ENCODE measurements at places on chromosomes 11 and 22.

- DNase-seq, result no peak
Measured at GRCh38 chr11:11253995-11254394, 99.1 kb downstream of the CSNK2A3 start.

GRCh38 chr11:3911908-3912505 lies 56.5 kb downstream of the STIM1 start:
- DNase-seq, result no peak

DNA sequence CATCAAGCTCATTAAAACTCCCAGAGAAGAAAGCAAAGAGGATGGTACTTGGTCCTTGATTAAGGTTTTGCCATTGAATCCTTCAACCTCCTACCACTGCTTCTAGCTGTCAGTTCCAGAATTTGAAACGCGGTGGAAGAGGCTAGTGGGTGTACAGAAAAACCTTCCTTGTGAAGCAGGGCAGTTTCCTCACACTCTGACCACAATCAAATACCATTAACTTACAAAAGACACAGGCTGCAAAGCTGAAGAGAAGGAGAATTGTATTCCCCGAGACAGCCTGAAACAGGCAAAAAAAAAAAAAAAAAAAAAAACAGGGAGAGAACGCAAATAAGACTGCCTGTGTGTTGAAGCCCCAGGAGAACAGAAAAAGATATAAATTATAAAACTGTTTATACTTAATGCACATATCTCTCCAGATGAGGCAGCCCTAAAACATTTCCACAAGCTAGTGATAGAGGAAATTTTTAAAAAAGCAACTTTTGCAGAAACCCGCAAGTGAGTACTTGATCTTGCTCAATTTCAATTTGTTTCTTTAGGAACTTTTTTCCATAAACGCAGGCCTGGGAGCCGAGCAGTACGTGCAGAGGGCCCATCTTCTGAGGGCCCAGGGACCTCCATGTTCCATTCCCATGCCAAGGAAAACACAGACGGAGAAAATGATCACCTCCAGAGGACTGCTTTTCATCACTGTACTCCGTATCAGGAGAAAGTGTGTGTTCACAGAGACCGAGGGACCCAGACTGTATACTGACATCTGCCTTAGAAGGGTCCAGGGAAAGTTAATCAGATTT lies 218.7 kb upstream of the BLID start:
- no peak for DNase-seq

GRCh38 chr22:46622081-46622521 lies 1.9 kb downstream of the GRAMD4 start:
- no peak for DNase-seq

DNA sequence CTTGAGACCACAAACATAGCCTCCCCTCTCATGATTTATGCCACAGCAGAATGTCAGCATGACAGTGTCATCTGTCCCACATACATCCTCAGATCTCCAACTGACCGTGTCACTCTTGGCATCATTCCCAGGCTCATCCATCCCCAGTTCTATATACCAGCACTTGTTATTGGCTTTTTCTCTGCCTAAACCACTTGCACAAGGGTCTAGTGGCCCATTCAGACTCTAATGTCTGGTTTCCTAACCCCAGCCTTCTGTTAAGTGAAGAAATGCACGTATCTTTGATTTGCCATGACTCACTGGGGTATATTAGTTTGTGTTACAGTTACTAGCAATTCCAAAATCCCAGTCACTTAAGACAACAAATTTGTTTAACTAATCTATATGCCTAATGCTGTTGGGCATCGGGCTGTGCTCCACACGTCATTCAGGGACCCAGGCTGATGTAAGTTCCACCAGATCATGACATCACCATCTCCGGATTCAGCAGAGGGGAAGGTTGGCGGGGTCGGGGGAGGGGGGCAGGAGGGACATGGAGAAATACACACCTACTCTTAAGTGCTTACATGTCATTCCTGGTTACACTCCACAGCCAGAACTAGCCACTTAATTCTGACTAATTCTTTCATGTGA lies 517.4 kb downstream of the BUD13 start:
- no peak for DNase-seq

DNA sequence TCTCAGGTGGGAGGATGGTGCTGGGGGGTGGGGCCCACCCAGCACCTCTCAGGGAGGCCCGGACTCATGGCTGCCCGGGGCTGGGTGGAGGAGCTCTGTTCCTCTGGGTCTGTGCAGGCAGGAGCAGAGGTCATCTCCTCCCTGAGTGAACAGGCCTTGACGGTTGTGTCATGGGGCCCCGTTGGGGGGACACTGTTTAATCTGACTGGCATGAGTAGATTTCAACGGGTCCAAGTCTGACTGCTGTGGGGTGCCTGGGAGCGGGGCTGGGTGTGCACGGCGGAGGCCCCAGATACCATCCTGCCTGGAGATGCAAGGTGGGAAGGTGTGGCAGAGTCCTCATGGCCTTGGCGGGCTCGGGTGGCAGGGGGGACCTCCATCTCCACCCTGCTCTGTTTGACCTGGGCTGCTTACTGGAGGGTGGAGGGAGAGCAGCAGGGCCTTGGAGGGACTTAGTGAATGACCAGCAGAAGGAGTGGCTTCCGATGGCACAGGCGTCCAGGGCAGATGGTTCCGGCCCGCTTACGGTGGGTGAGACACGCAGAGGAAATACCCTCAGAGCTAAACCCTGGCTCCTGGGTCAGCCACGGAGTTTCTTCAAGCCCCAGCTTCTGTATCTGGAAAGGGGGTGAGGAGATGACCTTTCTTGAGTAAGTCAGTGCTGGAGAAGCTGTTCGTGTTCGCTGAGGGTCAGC lies 48.7 kb downstream of the SMIM38 start:
- DNase-seq, result no peak

DNA sequence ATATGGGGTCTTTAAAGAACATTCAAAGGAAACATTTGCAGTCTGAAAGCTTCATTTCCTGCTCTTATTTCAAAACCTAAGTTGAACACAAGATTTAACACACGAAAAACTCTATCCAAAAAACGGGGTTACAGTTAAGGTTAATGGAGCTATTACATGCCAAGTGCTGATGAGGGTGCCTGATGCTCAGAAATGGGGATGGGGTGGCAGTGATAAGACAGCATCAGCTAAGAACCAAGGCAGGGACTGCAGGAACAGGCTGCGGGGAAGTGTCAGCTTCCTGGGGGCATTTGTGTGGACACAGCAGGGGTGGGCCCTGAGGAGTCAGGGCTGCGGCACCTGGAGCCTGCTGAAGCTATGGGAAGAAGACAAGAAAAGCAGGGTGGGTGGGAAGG lies 12.2 kb downstream of the DGCR2 start:
- DNase-seq, result no peak

DNA sequence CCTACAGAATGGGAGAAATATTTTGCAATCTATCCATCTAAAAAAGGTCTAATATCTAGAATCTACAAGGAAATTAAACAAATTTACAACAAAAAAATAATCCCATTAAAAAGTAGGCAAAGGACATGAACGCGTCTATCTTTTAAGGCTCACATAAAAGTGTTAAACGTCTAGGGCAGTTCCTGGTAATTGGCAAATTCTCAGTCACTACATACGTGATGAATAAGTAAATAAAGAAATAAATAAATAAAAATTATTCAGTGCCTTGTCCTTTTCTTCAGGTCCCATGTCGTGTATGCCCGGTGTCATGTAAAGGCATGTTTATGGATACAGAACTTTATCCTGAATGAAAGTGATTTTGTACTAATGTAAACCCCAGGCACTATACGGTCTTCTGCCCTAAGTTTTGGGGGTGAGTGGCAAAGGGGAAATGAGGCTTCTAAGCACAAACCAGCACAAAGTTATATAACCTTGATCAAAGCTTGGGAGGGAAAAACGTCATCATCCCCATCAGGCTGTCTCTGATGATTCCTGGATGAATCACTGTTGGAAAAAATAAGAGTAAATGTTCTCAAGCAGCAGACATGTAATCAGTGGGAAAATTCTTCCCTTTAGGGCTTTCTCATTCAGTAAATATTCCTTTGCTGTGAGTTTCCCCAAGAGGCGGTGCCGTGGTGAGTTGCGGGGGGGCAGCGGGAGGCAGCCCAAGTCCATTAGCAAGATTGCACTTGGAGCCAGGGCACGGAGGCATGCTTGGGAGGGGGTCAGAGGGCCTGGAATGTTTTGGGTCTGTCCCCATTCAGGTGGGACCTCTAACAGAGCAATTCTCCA lies 30.4 kb upstream of the MICAL2 start:
- no peak for DNase-seq

GRCh38 chr11:126165757-126166156 lies 45.7 kb downstream of the RPUSD4 start:
- no peak for DNase-seq

All from activated naive CD4-positive, alpha-beta T cell treated with Interleukin-2 at 50 U/mL for 16 hours (primary cell).